Fibroblast of villous mesenchyme (primary cell): ENCODE measurements at places on chromosomes 7 and 10.
A peak's percentile ranks its signal among the peaks of the same experiment; 100 is the strongest.

DNA sequence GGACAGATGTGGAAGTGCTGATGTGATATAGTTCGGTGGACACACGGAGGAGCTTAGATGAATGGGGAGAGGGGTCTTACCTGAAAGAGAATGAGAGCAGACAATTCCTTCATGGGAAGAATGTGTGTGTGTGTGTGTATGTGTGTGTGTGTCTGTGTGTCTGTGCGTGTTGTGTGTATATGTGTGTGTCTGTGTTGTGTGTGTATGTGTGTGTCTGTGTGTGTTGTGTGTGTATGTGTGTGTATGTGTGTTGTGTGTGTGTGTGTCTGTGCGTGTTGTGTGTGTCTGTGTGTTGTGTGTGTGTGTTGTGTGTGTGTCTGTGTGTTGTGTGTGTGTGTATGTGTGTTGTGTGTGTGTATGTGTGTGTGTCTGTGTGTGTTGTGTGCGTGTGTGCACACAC, 104.2 kb downstream of the FAM204A start:
- DNase-seq, result no peak

- DNase-seq, result no peak
Measured at GRCh38 chr10:26799342-26799741, 61.4 kb downstream of the ABI1 start.

GRCh38 chr7:136709876-136710275, 158.6 kb upstream of the CHRM2 start:
- no peak for DNase-seq

DNA sequence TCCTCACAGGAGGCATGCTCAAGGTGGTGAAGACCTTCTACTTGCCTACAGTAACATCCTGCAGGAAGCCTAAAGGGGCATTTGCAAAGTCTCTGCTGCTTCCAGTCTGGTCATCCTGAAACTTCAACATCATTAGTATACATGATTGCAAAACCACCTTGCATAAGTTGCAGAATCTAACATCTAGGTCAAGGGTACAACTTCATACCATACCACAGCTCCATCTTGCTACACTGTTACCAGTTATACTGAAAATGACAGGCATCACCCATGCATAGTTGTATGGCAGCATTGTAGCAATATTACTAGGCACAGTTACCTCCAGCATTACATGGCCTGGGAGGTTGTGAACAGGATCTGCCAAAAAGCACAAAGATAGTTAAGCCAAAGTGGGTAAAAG, 13.7 kb upstream of the MACROH2A2 start:
- DNase-seq, result no peak

DNA sequence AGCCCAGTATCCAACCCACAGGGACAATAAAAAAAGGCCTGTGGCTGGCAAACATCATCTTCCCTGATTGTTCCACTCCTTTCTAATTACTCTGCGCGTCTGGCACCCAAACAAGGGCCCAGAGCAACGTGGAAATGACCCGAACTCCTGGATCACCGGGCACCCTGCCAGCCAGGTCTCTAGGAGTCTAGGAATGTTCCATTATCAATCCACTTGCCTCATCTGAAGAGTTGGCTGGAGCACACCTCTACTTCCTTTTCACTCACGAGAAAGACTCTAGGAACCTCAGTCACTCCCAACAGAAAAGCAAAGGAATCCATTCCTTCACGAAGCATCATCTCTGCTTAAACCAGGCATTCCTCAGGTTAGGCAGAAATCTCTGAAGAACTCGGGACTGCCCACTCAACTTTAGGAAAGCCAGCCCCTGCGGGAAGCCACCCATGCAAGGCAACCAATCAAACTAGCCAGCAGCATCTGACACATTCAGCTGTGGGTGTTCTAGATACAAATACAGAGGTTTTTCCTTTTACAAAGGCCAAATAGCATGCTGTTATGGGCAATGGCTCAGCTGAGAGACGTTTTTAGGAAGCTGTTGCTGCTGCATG, 37.7 kb downstream of the ATXN7L1 start:
- peak; percentile 13 for DNase-seq
